ENCODE measurements at places on chromosomes 11 and 22.

GRCh38 chr11:120612513-120613263 lies 101.1 kb downstream of the GRIK4 start:
- DNase-seq, result no peak

DNA sequence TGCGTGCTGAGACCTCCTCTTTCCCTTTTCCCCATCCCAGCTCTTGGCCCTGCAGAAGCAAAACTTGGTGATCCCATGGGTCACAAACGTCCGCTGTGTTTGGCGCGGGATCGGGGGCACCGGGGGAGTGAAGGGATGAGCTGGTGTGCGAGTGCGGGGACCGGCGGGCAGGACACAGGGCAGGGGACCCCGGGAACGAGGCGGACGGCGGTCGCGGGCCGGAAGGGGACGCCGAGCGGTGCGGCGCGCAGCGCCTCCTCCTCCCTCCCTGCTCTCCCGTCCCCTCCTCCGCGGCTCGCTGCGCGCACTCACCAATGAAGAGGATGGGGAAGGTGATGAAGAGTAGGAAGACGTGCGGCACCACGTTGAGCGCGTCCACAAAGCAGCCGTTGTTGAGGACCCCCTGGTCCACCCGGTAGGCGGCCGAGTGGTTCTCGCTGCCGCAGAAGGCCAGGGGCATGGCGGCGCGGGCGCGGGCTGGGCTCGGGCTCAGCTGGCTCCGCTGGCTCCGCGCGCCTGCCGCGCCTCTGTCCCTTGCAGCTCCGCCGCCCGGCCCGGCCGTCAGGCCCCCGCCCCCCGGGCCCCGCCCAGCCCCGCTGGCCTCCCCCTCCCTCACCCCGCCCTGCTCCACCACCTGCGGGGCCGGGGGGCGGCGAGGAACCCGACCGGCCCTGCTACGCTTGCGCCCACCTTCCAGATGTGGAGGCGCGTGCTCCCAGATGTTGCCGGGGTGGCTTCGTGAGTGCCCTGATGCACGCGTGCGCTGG lies at the start of gene ABCC8:
Gene ABCC8, minus strand, starts transcription at position 529 of the 767 bp plus-strand sequence. Its CDS starts 69 bp downstream, at position 460.
- DNase-seq, result no peak

- no peak for DNase-seq
Observed at GRCh38 chr22:27135031-27135981, 477.9 kb downstream of the MIAT start.

DNA sequence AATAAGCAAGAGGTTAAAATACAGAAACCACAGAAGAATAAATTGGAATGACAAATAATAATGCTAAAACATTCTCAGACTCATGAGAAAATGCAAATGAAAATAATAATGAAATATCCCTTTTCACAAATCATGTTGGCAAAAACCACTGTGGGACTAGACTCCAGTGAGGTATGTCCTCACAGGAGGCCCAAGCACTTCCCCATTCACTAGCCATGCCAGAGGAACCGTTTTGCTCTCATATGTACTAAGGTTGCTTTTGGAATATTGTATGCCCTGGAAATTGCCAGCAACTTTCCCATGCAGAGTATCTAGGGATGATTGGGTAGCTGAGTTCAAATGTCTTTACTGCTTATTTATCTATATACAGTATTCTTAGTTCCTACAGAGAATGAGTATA lies 106.2 kb upstream of the CHORDC1 start:
- DNase-seq, result no peak

DNA sequence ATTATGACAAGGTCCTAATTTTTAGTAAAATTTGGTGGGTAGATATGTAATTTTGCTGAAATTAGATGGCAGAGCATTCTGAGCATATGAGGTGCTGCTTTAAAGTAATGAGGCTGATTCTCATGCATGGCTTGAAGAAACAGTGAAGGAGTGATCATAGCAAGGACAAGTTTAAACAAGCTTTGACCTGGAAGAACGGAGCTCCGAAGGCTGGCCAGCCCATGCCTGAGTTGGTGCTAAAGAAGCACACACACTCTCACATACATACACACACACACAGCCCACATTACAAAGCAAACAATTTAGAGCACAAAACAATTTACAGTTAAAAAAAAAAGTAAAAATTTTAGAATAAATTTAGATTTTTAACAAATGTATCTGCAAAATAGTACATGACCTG lies 150.7 kb downstream of the DCDC1 start:
- no peak for DNase-seq

Measured in activated gamma-delta T cell treated with anti-CD3 and anti-CD28 coated beads, Interleukin-2, amount 50 U/mL, for 16 hours (primary cell).